Progenitor cell of endocrine pancreas (in vitro differentiated cells): ENCODE measurements at places on chromosomes 2 and 18.

- no peak for DNase-seq
Observed at GRCh38 chr2:8154270-8154669, 527.6 kb upstream of the ID2 start.

GRCh38 chr18:59885579-59886163 is 14.1 kb upstream of the PMAIP1 start:
- DNase-seq, result no peak

- DNase-seq, result no peak
Observed at GRCh38 chr2:160584972-160585494, 91.4 kb upstream of the RBMS1 start.

DNA sequence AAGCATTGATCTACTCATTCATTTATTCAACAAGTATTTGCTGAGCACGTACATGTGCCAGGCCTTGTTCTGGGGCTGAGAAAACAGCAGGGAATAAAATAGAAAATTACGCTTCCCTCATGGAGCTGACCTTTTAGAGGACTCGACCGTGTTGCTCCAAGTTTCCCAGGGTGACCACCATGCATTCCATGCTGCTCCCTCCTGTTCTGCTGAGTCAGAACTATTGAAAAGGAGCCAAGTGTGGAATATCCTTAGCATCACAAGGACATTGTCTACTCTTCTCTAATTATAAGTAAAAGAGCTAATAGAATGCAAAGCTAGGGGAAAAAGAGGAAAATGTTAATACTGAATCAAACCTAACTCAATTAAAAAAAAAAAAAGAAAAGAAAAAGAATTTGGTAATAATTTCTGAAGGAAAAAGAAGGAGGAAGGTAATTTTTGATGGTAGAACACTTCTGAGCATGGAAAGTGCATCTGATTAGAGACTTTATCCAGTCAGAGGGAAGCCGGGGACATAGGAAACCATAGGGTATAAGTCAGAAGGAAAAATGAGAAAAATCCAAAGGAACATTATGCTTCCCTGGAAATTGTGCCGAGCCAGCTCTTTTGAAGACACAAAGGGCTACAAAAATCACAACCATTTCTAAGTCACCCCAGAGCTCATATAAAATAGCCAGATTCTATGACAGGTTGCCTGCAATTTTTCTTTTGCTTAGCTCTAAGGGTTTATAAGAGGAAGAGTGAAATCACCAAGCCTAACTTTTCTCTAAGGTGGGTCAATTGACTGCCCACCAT is 339.4 kb downstream of the RND3 start:
- no peak for DNase-seq

DNA sequence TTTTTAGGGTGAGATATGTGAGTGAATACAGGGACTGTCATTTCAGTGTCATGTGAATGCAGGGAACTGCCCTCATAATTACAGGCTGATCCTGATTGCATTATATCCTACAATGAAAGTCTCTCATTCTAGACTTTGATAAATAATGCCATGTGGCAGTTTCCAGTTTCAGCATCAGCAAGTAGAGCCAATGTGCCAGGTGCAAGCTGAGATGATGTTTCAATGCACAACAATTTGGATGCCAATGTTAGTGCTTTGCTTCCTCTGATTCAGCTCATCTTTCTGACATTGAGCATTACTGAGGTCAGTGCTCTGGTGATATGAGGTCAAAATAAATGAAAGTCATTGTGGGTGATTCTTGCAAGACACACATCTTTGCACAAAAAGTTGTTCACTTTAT is 63.7 kb upstream of the TFPI start:
- DNase-seq, result no peak

- DNase-seq, result no peak
Observed at GRCh38 chr2:70678576-70679143, 89.3 kb downstream of the ADD2 start.

DNA sequence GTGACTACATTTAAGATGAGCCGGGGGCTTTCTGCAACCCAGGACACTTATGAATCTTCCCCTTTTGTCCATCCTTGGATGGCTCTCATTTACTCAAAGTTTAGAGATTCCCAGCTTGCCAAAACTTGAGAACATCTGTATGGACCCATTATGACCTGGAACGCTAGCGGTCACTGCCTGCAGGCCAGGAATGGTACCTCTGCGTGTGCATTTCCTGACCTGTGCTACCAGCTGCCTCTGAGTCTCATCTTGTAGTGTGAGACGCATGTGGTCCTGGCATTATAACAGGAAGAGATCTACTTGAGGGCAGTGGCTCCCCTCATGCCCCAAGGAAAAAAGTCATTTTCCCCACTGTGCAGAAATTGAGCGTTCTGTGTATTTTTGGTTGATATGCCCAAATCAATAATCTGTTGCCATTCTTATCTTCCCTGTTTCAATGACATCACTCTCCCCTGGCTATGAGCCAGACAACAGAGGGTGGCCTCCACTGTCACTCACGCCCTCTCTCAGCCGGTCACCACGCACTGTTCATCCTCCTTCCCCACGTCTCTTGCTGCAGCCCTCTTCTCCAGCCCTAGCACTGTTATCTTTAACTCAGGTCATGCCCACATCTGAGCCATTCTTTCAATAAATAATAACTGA is 28.5 kb upstream of the NPAS2 start:
- no peak for DNase-seq

GRCh38 chr18:9823805-9824473 is 61.8 kb upstream of the TXNDC2 start:
- no peak for DNase-seq

DNA sequence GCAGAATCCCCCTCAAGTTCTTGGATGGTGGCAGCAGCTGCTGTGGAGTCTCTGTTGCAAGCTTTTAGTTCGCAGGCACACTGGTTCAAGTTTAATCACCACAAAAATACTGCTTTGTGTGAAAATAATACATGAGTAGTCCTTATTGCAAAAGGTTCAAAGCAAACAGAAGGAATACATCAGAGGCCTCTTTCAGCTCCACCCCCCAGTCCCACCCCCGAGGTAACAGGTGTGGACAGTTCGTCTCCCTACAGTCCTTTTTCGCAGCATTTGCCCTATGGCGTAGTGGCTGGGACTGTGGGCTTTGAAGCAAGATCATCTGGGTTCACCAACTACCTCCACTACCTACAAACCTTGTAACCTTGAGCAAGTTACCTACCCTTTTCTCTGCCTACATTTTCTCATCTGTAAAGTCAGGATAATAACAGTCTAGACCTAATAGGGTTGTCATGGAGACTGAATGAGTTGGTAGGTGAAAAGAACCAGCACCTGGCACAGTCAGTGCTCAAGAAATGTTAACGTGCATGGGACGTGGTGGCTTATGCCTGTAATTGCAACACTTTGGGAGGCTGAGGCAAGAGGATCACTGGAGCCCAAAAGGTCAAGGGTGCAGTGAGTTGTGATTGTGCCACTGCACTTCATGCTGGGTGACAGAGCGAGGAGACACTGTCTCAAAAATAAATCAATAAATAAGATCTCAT is 61.7 kb downstream of the TCF7L1 start:
- no peak for DNase-seq

DNA sequence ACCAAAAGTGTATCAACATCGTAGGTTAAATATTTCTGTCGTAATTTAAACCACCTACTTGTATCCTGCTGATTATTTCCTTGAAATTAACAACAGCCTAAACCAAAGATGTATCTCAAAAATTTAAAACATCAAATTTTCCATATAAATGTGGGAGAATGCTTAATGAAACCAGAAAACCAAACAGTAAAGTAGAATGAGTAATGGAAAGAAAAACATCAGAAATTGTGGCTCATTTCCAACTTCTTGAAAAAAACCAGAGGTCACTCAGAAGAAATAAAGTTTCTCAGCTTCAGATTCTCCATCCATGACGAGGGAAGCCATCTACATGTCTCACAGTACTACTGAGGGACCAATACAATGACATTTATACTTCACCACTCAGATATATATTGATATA is 296.5 kb downstream of the NOL4 start:
- no peak for DNase-seq

DNA sequence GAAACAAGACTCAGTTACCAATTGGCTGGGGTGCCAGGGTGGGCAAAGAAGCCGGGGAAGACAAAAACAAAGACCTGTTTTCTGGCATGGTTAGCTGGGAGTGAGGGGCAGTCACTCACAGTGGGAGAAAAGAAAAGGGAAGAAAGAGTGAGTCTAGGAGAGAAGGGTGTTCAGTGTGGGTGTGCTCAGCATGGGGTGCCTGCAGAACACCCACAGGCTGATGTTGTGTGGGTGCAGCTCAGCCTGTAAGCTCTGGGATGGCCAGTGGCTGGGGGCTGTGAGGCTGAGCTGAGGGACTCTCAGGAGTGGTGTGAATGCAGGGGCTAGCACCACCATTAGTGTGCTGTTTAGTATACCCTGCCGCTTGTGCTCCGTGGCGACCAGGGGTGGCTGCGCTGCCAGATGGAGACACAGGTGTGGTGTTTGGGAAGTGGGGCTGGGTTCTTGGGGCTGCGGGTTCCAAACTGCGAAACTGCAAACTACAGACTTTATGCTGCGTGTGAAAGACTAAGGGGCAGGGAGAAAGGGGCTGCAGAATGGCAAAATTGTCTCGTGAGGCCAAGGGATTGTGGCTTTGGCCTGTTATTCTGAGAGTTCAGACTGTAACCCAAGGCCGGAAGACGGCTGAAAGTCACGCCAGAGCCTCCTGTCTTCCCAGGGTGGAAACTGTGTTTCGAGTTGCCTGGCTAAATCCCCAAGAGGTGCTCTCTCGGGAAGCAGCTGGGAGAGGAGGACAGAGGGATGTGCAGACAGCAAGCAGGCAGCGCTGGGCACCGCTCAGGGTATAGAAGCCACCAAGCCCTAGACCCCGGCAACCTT is 156.3 kb downstream of the TTC32 start:
- no peak for DNase-seq

GRCh38 chr2:13227578-13227977 is 510.8 kb downstream of the TRIB2 start:
- DNase-seq, result no peak

DNA sequence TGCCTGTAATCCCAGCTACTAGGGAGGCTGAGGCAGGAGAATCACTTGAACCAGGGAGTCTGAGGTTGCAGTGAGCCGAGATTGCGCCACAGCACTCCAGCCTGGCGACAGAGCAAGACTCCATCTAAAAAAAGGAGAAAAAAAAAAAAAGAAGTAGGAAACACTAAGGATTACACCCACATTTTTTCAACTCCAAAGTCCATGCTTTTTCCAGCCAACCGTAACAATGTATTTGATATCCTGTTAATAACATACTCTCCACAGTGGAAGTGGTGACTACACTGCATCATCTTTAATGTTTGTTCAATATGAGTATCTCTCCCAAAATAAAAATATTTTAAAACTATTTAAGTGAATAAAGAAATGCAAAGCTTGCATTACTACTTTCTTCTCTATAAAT is 481.6 kb upstream of the ACVR2A start:
- no peak for DNase-seq

GRCh38 chr18:45666520-45666919 is 51.2 kb downstream of the SLC14A2 start:
- no peak for DNase-seq

- DNase-seq, result no peak
Observed at GRCh38 chr18:63067939-63068338, 251.6 kb downstream of the BCL2 start.

DNA sequence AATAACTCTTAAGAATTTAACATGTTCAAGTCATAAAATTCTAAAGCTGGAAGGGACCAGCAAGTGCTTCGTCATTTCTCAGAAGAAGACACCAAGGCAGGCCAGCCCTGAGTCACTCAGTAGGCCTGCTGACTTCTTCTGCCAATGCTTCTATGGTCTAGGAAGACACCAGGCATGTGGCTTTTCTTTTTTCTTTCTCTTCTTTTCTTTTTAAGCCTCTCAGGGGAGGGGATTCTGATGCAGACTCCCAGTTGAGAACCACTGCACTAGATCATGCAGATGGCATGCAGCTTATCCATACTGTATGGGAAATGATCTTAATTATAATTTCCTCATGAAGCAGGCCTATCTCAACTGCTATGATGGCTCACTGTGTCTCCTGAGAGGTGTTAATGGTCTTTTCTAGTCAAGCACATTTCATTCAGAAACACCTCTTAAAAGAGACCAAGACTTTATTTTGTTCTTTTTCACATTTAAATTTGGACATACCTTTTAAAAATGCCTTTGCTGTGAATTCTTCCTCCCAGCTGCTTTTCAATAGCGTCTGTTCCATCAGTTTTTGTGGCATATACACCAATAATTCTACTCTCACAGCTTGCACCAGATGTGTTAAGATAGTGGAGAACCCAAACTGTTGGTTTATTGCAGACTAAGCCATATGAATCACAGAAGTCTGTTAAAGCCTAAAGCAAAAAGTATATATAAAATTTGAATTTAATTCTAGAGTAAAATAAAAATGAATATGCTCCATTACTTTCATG is 11.3 kb downstream of the KCTD18 start:
- no peak for DNase-seq

- no peak for DNase-seq
Observed at GRCh38 chr2:202736826-202737225, 102.1 kb downstream of the FAM117B start.

DNA sequence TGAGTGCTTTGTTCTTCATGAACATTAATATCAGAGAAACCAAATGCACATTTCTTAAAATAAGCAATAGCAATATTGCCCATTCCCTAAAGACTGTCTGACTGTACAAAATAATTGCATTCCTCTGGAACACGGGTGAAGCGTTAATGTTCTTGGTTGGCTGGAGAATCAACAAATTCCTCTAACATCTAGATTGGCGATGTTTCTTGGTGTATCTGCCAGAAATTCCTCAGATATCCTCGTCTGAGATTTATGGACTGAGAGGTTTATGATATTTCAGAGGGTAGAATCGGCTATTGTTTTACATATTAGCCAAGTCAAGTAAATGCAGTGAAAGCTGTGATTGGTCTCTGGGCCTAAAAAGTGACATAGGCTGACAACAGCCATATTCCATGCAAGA is 27.1 kb upstream of the SPTBN1 start:
- no peak for DNase-seq

DNA sequence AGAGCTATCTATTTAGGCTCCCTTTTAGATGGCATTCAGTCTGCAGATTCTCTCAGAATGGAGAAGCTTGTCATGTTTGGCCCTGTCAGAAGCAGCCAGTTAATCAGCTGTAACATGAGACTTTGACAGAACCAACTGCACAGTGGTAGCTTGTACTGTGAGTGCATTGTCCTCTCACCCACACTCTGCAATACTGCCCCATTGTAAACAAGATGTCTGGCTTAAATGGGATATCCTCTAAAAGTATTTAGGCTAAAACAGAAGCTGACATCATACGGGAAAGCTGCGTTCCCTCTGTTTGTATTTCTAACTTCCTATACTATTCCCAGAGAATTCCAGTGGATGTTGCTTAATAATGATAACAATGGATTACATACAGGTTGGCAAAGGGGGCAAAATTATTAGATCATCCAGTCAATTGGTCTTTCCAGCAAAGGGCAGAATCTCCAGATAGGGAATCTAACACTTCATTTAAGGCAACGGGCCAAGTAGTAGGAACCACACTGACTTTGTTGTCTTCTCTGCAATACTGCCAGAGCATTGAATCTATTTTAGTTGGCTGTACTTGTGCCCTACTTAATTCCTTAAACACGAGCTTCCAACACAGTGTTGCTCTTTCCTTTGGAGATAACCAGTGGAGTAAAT is 15.4 kb upstream of the STAT4 start:
- DNase-seq, result no peak

DNA sequence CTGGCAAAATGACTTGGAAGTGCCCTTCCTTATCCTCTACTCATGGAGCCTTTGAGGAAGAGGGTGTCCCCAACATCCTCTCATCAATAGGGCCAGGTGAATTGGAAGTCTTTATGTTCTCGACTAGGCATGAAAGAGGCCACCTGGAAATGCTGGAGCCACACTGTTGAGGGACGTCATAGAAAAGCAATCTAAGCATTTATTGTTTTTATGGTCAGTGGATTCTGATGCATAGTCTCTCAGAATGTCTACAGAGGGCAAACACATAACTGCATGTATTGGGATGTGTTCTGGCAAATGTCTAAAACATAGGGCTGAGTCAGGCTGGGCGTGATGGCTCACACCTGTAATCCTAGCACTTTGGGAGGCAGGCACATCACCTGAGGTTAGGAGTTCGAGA is 246.6 kb upstream of the SP5 start:
- no peak for DNase-seq
